ENCODE measurements at places on chromosomes 3 and 15.

- DNase-seq, result no peak
Observed at GRCh38 chr3:127951276-127951675, 36.2 kb downstream of the KBTBD12 start.

- no peak for DNase-seq
Observed at GRCh38 chr15:71699977-71700376, 110.4 kb upstream of the NR2E3 start.

GRCh38 chr15:63502137-63502766 is 2.1 kb upstream of the USP3 start:
- DNase-seq, result no peak

- DNase-seq, result no peak
Observed at GRCh38 chr3:98630416-98630815, 37.0 kb upstream of the CPOX start.

DNA sequence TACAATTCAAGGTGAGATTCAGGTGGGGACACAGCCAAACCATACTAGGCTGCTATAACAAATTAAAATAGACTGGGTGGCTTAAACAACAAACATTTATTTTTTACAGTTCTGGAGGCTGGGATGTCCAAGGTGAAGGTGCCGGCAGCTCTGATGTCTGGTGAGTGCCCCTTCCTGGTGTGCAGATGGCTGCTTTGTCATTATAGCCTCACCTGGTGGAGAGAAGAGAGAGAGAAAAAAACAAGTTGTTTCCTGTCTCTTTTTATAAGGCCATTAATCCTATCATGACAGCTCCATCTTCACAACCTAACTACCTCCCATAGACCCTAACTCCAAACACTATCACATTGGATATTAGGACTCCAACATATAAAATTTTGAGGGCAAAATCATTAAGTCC is 279.7 kb downstream of the ZIC1 start:
- no peak for DNase-seq

GRCh38 chr3:69250014-69250413 is 127.6 kb upstream of the LMOD3 start:
- peak; percentile 1 for DNase-seq

DNA sequence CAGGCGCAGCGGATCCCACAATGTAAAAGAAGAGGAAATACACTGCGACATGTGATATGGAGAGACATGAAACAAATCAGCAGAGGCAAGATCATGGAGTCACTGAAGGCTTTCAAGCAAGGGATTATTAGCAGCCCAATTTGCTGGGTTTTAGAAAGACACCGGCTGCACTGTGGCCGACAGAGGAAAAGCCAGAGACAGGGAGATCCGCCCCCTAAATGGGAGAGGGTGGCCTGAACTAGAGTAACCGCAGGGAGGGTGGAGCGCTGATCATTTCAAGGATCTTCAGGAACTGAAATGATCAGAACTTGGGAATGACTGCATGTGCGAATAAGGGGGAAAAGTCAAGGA is 612 bp upstream of the C15orf40 start:
- no peak for DNase-seq

GRCh38 chr3:108818404-108818803 is 4.2 kb upstream of the TRAT1 start:
- no peak for DNase-seq

DNA sequence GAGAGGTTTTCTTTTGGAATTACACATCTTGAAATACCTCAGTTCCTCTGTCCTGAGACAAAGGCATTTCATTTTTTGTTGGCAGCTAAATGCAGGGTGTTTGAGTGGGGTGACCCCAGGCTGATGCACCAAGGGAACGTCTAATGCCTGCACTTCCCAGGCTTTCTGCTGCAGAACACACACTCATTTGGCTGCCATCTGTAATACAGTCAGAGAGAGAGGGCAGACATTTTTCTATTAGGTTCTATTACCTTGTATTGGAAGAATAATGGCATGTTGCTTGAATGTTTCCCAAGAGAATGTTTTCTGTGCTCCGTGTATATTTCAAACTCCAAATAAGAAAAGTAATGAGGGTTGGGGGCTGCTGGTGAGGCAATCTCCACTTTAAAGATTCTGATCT is 87.1 kb downstream of the PTPRG start:
- DNase-seq, result no peak

GRCh38 chr3:11005686-11006256 is 13.2 kb downstream of the SLC6A1 start:
- no peak for DNase-seq

GRCh38 chr15:60576044-60576443 is 97.1 kb upstream of the ICE2 start:
- no peak for DNase-seq

- no peak for DNase-seq
Observed at GRCh38 chr3:43894176-43895049, 203.7 kb downstream of the ABHD5 start.

DNA sequence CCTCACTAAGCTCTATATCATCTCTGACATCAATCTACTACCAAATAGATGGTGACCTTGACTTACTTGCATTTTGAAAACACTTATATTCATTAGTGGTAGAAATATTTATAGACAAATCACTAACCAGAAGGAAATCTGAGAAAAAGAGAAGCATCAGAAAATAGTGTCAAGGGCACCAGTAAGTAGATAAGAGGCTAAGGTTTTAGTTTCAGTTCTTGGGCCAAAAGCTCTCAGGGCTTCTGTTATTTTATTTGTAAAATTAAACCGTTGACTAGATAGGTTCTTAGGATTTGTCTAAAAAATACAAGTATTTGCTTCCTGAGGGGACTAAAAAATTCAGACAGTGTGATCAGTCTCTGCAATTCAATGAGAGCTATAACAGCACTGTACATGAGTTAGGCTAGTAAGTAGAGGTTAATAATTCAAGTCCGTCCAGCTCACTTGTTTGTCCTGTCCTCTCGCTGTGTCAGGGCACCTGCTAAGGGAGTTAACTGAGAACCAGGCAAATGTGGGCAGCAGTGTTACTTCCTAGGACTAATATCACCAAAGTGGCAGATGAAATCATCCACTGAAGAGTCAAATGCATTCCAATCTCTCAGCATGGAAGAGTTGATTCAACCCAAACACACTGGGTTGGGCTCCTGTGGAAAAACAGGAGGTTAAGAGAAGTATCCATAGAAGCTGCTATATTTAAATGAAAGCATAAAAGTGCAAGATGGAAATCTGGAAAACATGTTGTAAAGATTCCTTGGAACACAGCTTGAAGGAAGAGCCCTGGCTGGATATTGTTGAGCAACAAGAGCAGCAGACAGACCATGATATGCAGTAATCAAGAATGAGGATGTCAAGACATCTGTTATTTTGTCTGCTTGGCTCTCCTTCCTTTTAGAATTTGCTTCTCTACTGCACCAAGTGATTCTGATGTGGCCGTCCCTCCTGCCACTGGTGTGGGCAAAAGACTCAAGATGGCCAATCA is 134.9 kb upstream of the ZBTB20 start:
- no peak for DNase-seq

- peak; percentile 68 for DNase-seq
Observed at GRCh38 chr3:195909644-195910498, 1.5 kb upstream of the TNK2 start.

- DNase-seq, result no peak
Observed at GRCh38 chr3:179526482-179526881, 36.2 kb upstream of the ACTL6A start.

DNA sequence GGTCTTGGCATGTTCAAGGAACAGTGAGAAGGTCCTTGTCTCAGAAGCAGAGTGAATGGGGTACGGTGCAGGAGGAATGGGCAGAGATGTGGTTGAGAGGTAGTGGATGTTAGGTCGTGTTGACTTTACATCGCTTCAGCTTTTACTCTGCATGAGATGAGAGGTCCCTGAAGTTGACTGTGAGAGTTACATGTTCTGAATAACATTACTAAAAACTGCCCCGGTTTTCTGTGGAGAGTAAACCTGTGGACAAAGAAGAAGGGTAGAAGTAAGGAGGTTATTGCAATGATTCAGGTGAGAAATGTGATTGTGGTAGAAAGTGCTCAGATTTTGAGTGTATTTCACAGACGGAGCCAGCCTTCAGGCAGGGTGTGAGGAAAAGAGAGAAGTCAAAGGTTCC is 105.6 kb downstream of the ARNT2 start:
- DNase-seq, result no peak

DNA sequence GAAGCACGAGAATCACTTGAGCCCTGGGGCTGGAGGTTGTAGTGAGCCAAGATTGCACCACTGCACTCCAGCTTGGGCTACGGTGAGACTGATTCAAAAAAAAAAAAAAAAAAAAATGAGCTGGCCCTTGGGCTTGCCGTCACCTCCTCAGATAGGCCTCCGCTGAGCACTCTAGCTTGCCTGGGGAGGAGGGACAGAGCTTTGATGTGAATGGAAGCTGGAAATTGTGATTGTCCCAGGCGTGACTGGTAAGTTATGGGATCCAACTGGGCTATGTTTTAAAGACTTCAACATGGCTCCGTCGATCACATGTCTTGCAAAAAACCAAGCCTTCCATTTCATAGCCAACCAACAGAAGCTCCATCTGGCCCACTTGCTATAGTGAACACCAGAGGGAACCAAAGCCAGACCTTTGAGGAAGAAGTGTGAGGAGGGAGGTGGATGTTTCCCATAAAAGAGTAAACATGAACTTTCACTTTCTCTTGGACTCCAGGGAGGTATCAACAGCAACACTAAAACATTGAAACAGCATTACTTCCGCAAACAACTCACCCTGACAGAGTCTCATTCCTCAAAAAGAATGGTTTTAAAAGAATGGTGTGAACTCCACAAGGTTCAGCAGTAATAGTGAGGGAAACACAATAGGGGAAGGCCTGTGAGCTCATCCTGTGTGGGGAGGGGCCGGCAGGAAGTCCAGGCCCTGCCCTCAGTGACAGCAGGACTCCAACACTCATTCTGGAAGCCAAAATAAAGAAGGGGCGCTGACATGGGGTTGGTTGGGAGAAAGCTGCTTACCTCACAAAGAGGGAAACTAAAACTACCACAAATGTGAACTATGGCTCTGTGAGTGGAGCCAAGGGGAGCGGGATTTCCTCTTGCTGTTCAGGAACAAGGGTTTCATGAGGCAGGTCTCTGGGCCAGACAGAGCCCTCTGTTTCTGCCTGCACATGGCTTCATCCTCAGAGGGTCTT is 59.2 kb upstream of the IL12A start:
- no peak for DNase-seq

DNA sequence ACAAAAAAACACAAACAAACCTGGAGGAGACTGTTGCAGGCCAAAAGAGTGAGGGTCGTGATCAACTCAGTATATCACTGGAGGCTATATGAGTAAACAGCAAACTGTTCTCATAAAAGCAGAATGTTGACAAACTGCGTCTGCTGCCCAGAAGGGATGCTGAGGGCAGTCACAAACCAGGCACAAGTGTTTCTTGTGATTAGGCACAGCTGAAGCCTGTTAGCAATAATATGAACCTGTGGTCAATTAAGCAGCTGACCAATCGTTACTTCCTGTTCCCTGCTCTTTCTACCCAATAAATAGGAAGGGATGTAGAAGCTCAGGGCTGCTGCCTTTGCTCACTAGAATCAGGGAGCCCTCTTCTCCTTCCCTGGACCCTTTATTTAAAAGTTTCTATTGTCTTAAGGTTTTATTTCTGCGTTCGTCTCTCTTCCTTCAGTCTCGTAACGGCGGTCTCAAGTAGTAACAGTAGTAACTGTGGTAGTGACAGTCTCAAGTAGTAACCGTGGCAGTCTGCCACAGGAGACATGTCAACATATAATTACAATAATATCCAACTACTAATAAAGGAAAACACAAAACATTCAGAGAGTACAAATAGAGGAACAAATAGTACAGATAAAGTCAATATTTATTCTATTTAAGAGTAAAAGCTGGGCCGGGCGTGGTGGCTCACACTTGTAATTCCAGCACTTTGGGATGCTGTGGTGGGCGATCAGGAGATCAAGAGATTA is 698.4 kb upstream of the CCDC54 start:
- no peak for DNase-seq

DNA sequence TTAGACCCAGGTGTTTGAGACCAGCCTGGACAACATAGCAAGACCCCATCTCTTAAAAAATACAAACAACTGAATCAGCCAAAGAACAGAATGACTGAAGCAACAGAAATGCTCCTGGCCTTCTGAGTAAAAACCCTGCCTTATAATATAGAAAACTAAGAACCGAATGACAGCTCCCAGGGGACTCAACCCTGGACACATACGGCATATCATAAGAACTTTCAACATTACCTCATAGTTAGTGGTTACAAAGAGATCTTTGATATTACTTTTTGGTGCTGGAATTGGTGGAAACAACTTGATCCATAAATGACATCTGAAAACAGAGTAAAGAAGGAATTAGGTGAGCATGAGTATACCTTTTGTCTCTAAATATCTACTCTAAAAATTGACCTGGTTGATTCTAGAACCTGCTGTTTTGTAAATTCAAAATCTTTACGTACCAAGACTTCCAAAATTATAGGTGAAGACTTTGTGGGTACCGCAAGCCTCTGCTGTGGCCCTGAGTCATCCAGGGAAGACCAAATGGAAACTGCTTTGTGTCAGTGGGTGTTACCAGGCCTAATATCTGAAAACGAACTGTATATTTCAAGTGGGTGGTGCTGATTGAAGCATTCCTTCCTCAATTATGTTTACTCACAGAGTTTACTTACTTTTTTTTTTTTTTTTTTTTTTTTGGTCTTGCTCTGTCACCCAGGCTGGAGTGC is 35.5 kb downstream of the IL5RA start:
- DNase-seq, result no peak

GRCh38 chr3:31164381-31164780 is 269.9 kb upstream of the GADL1 start:
- no peak for DNase-seq

DNA sequence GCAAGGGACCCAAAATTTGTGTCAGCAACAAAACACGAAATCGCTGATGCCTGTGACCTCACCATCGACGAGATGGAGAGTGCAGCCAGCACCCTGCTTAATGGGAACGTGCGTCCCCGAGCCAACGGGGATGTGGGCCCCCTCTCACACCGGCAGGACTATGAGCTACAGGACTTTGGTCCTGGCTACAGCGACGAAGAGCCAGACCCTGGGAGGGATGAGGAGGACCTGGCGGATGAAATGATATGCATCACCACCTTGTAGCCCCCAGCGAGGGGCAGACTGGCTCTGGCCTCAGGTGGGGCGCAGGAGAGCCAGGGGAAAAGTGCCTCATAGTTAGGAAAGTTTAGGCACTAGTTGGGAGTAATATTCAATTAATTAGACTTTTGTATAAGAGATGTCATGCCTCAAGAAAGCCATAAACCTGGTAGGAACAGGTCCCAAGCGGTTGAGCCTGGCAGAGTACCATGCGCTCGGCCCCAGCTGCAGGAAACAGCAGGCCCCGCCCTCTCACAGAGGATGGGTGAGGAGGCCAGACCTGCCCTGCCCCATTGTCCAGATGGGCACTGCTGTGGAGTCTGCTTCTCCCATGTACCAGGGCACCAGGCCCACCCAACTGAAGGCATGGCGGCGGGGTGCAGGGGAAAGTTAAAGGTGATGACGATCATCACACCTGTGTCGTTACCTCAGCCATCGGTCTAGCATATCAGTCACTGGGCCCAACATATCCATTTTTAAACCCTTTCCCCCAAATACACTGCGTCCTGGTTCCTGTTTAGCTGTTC is 34.9 kb downstream of the CHDH start:
- no peak for DNase-seq
